Dermis microvascular lymphatic vessel endothelial cell (primary cell): ENCODE measurements at places on chromosomes 1 and 21. TPM values are rescaled to one million over a fixed set of nuclear protein-coding genes. Genes with fewer than 3 reads are reported as not detected.

DNA sequence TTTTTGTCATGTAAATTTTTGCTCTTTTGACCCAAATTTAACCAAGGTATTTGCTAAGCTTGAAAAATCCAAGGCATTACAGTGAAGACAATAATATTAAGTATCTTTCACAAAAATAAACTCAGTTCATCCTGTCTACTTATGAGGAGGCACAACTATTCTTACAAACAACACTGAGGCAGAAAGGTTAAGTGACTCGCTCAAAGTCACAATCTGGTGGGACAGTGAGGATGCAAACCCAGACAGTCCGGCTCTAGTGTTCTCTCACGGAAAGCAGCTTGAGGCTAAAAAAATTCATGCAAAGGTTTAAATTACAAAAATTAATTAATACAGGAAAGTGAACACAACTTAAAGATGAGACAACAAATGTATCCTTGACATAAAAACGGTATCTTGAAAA is 125.3 kb downstream of the SIPA1L2 start:
- DNase-seq: no peak

DNA sequence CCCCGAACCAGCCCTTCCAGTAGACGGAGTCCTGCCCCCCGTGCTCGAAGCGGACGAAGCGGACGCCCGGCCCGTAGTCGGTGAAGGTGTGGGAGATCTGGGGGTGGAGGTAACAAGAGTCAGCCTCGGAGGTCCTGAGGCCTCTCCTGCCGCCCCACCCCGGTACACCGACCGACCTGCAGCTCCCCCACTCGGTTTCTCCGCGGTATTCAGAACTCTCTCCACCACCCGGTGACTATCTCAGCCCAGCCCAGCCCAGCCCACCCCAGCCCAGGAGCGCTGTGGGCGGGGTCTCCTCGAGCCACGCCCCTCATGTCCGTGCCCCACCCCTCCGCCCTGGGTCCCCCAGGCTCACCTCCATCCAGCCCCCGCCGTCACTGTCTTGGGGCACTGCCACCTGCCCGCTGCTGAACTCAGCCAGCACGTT is 5.5 kb downstream of the FBXO2 start:
- DNase-seq: no peak

NBPF10 gene
- total RNA-seq: 0.51 and 0.89 TPM in 2 replicates

LRRC38 gene
- under 0.01 and 0.13 TPM in 2 replicates for total RNA-seq

DNA sequence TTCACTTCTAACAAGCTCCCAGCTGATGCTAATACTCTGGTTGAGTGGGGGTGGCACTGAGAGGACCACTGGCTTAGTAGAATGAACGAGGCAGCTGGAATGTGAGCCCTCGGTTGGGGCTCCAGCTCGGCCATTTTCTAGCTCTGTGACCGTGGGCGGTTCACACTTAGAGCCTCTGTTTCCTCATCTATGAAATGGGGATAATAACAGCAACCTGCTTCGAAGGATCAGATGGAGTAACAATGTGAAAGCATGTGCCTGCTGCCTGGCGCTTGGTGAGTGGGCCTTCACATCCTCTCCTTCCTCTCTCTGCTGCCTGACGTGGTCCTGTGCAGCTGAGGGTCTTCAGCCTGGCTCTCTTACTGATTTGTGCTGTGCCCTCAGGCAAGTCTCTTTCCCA is 20.9 kb upstream of the TTC4 start:
- DNase-seq: no peak

DNA sequence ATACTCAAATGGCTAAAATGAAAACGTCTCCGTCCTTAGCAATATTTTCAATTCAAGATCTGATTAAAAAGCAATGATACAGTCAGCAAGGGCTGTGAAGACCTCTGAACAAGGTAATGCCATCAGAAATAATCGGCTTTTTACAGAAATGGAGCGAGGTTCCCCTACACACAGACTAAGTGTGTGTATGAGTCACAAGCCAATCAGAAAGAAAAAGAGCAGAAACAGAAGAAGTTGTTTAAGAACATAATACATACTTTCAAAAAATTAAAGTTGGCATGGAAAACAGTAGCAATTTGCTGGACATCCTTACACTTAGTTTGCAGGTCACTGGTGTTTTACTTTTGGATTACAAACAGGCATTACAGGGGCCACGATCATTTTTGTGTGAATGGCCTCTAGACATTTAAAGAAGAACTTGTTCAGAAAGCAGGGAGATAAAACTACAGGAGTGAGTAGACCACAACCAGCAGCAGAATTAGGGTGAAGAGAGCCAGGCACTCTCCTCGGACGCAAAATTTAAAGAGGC is 350.0 kb upstream of the RUNX1 start:
- DNase-seq: no peak

DNA sequence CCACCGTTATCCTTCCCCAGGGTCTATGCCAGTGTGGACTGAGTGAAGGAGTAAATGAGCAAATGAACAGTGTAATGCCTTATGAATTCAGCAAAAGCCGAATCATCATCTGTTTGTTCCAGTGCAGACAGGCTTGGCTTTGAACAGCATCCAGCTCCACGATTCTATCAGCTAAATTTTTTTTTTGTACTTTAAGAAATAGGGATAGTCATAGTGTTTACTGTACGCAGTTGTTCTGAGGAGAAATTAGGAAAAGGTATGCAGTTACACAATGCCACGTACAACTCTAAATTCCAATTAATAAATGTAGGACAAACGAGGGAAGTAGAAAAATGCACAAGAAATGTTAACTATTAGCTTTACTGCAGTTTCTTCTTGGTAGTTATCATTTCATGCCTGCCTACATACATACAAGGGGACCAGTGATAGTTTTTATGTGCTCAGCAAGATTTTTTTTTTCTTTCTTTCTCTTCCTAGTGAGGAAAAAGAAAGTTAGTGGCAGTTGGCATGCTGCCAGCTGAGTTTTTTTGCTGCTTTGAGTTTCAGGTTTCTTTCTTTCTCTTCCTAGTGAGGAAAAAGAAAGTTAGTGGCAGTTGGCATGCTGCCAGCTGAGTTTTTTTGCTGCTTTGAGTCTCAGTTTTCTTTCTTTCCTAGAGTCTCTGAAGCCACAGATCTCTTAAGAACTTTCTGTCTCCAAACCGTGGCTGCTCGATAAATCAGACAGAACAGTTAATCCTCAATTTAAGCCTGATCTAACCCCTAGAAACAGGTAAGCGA is at the start of gene IFI44L:
IFI44L (plus strand) TSS at position 646 of the 777 bp plus-strand sequence. CDS start 7,468 bp downstream, outside the sequence.
- DNase-seq: peak; percentile 38

DNA sequence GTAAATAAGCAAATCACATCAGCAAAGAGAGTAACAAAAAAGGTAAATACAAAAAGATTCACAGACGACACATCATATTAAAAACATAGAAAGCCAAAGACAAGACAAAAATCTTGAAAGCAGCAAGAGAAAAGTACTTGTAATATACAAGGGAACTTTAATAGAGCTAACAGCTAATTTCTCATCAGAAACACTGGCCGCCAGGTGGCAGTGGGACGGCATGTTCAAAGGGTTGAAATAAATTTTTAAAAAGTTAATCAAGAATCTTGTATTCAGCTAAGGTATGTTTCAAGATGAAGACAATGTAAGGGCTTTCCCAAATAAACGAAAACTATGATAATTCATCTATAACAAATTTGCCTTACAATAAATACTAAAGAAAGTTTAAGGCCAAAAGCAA is 358.1 kb downstream of the LRRIQ3 start:
- DNase-seq: peak; percentile 1

GRCh38 chr1:10724511-10724910 is 71.9 kb downstream of the CASZ1 start:
- no peak for DNase-seq

DNA sequence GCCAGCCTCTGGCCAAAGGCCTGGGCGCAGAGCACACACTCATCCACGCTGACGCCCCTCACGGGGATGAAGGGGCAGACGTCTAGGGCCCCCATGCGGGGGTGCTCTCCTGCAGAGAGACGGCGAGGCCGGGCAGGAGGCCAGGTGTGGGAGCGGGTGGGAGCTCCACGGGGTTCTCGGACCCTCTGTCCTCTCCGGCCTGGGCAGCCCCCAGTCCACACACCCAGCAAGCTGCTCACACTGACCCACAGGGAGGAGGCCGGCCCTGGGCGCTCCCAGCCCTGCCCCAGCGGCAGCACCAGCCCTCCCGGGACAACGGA is 2.5 kb downstream of the FTCD start:
- DNase-seq: no peak

LENEP gene
- total RNA-seq: 0.13 and 0.38 TPM in 2 replicates
